Fibroblast of the aortic adventitia (primary cell): ENCODE measurements at places on chromosomes 1 and 21. TPM values are rescaled to one million over a fixed set of nuclear protein-coding genes. Genes with fewer than 3 reads are reported as not detected.
A peak's percentile ranks its signal among the peaks of the same experiment; 100 is the strongest.

Gene SCMH1
- total RNA-seq = 9.8 and 12.1 TPM in 2 replicates

Gene TMPRSS2
- total RNA-seq = not detected in 2 replicates

- no peak for DNase-seq
Measured at GRCh38 chr1:204277563-204278219, 63.9 kb upstream of the GOLT1A start.

Gene CLIC6
- 0.18 TPM in 1 of 2 replicates, not detected in the other for total RNA-seq

GRCh38 chr1:41502912-41503311, 18.4 kb upstream of the EDN2 start:
- DNase-seq = no peak

Gene DNAH14
- total RNA-seq = 12.7 and 33.9 TPM in 2 replicates

Gene FNDC10
- 4.5 and 5.9 TPM in 2 replicates for total RNA-seq

- DNase-seq = peak; percentile 75
Measured at GRCh38 chr1:79259390-79260336, 253.1 kb upstream of the ADGRL4 start.

Gene CD53
- total RNA-seq = not detected in 2 replicates

- DNase-seq = peak; percentile 96
Measured at GRCh38 chr1:12556368-12556930, 61.6 kb downstream of the DHRS3 start.
